ENCODE measurements at places on chromosomes 12 and 14.
A peak's percentile ranks its signal among the peaks of the same experiment; 100 is the strongest.

- DNase-seq: peak; percentile 23
These were observed 6.2 kb downstream of the DUSP6 start for GRCh38 chr12:89345830-89346740.

DNA sequence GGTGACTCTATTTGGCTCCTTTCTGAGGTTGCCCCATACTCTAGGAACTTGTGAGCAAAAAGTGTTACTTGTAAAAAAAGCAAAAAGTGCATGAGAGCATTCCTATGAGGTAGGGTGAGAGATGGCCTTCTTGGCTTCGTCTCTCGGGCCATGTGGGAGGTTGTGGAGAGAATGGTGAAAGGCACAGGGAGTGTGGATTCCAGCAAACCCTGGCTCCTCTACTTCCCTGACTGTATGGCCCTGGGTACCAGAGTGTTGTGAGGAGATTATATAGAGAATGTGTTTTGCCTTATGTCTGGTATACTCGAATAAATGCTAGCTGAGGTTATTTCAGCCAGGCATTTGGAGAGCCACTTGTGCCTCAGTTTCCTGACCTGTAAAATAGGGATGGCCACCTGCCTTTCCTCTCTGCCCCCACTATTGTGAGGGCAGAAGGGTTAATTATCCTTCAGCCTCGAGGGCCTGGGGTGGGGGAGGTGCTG lies 11.0 kb downstream of the PLEKHG3 start:
- no peak for DNase-seq

- no peak for DNase-seq
These were observed 5.7 kb upstream of the SYNE3 start for GRCh38 chr14:95522116-95522515.

DNA sequence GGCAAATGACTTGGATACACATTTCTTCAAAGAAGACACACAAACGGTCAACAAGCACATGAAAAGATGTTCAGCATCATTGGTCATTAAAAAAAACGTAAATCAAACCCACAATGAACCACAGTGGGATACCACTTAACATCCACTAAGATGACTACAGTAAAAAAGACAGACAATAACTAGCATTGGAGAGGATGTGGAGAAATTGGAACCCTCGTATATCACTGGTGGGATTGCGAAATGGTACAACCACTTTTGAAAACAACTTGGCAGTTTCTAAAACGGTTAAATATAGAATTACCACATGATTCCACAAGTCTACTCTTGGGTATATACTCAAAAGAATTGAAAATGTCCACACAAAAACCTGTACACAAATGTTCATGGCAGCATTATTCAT lies 25.2 kb upstream of the PPFIBP1 start:
- peak; percentile 32 for DNase-seq

DNA sequence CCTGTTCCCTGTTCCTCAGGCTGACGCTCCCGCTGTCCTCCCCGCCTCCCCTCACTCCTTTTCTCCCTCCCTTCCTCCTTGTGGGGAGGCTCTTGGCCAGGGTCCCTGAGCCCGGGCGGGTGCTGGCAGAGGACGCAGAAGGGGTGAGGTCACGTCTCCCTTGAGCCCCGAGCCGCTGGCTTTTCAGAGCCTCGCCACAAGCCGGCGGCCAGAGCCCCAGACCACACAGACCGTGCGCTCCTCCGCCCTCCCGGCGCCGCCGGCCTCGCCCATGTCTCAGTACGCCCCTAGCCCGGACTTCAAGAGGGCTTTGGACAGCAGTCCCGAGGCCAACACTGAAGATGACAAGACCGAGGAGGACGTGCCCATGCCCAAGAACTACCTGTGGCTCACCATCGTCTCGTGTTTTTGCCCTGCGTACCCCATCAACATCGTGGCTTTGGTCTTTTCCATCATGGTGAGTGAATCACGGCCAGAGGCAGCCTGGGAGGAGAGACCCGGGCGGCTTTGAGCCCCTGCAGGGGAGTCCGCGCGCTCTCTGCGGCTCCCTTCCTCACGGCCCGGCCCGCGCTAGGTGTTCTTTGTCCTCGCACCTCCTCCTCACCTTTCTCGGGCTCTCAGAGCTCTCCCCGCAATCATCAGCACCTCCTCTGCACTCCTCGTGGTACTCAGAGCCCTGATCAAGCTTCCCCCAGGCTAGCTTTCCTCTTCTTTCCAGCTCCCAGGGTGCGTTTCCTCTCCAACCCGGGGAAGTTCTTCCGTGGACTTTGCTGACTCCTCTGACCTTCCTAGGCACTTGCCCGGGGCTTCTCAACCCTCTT lies at the start of gene TMEM233:
Gene TMEM233 (plus strand): TSS at position 197 of the 821 bp plus-strand sequence. CDS start 75 bp downstream, at position 272.
- DNase-seq: no peak

GRCh38 chr12:108738170-108738569 lies 6.9 kb upstream of the CORO1C start:
- DNase-seq: peak; percentile 50

GRCh38 chr12:116642106-116642505 lies 82.9 kb downstream of the MAP1LC3B2 start:
- peak; percentile 26 for DNase-seq

DNA sequence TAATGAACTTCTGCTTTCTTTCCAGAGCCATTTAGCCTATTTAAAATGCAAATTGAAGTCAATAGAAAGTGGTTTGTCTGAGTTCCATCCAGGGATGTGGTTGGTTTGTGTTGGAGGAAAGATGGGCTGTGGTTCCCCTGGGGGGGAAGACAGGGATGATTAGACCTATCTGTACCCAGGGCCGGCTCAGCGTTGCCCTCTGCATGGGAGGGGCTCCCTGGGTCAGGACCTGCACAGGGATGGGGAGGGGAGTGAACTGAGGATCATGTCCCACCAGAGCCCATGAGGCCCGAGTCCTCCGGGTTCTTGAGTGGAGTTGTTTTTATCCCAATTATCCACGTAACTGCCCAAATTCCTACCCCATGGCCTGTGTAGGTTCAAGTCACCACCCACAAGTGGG lies 76.9 kb upstream of the SFSWAP start:
- DNase-seq: no peak

DNA sequence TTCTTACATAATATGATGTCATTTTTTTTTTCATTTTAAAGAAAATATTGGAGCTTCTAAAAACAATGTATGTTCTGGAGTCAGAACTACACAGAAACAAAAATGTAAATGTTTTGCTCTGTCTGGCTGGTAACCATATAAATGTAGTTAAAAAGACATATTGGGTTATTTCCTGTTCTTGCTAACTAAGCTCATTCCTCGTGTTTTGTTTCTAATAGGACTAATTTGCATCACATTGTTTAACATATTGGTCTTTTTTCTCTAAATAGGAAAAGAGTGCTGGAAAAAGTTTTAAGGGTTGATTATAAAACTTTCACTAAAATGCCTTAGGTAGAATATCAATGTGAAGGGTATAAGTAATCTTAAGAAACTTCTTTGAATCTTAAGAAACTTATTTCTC lies 221.3 kb downstream of the SLC6A15 start:
- no peak for DNase-seq

DNA sequence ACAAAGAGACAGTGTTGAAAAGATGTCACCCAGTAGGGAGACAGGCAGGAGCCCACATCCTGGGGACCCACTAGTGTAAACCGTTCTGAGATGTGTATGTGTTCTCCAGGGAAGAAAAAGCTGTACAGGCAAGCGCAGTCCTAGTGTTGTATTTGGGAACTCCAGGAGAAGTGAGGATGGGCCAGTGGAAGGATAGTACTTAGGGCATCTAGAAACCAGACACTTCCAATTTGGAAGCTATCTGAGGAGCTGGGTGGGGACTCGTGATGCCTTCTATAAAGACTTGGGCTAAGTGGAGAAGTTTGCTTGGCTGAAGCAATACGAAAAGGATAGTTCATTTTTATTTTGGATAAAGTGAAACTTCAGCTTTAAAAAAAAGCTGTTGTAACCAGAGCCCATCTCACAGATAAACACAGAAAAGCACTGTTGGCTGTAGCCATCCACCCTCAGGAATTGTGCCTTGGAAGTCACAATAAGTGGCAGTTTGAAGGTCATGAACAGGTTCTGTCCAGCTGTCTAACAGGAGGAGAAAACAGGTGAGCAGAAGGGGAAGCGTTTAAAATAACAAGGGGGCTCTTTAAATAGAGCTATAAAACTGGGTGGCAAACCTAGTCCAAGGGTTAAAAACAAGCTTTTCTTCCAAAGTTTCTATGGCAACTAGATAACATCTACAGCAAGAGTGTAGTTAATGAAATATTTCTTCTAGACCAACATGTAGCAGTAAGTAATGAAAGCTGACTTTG lies 108.0 kb upstream of the ARHGAP5 start:
- DNase-seq: no peak

GRCh38 chr12:85803231-85803630 lies 33.0 kb downstream of the RASSF9 start:
- peak; percentile 4 for DNase-seq

DNA sequence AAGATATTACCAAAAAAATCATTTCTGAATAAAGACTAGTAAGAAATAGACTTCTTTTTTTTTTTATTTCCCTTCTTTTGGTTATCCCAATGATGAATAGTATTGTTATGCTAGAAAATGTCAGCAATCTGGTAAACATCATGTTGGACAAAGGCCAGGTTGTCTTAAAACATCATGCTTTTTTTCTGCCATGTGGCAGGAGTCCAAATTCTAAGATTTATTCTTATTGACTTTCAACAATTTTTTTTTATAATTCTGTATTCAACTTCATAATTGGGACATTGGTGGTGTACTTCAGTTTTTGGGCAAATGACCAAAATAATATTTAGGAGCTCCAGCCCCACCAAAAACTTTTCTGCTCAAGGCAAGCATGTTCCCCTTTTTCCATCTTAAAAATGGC lies 10.5 kb downstream of the DCN start:
- peak; percentile 15 for DNase-seq

- peak; percentile 70 for DNase-seq
These were observed 236.2 kb upstream of the KRR1 start for GRCh38 chr12:75747572-75748021.

GRCh38 chr12:87094356-87094755 lies 838.2 kb upstream of the MGAT4C start:
- DNase-seq: no peak

DNA sequence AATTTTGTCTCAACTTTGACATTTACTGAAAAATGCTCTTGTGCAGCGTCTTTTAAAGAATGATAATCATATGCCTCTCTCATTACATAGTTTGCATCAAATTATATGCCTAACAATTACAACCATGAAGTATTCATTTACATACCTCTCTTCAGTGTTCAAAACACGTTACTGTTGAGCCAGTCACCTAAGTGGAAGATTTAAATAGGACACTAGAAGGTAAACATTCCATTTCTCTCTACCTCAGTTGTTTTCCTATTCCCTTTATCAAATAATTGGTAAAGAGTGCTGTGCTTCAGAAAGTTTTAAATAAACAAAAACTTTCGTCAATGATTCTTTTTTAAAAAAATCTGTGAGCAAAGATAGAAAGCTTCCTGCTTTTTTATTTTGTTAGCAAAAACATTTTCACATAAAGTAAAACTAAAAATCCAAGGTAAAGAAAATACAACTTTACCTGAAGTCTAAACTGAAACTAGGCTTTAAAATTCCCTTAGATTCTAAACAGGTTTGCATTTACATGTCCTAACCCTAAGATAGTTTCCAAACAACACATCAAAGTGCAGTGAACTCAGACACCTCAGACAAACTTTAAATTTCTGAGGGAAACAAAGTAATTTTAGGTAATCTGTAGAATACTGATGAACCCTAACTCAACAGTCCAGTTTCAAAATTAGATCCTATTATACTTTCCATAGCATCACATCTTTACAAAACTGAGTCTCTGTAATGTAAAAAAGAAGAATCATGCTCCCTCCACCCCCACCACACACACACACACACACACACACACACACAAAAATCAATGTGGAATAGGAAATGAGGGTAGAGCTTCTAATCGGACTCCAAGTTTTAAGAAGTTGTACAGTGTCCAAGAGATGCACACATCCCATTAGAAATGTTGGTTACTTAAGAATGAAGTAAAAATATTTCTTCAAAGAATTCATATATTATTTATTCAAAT lies 46.2 kb downstream of the PAWR start:
- no peak for DNase-seq

DNA sequence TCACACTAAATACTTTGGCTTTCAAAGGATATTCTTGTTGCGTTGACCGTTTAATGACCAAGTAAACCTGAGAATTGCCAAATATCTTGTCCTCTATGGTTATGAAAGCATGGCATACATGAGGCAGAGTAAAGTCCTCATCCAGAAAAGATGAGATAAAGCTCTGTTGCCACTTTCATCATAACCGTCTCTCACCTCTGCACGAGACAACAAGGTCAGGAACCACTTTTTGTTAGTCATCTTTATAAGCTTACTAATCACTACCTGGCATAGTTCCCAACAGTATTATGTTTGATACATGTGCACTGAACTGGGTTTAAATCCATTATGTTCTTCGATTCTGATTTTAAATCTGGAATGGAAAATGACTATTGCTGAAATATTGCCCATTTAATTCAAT lies 31.3 kb downstream of the PTPRB start:
- DNase-seq: no peak

DNA sequence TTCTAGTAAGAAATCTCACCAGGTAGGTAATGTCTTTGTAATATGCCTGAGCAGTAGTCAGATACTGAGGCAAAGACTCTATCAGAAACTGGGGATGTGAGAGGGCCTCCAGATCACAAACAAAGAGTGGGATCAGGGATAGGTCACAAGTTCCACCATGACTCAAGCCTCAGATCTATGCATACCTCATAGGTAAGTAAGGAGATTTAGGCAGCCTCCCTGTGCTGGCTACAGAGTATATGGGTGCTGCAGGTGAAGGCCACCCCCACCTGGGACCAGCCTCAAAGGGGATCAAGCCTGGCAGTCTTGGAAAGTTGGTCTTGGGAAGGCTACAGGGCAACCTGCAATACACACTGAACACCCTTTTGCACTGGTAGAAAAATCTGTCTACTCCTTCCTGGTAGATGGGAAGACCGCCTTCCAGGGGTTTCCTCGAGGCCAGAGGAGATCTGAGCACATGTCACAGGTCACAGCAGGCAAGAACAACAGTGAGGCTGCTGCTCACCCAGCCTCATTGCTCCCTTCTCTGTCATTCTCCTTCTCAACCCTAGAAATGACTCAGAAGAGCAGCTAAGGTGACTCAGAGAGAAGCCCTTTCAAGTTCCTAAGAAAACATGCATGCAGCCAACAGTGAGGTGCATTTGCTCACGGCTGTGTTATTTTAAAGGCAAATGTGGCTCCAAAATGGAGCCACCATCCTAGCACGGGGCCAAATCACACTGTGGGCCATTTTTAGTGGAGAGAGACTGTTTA lies 143.4 kb upstream of the CDKN3 start:
- peak; percentile 14 for DNase-seq

DNA sequence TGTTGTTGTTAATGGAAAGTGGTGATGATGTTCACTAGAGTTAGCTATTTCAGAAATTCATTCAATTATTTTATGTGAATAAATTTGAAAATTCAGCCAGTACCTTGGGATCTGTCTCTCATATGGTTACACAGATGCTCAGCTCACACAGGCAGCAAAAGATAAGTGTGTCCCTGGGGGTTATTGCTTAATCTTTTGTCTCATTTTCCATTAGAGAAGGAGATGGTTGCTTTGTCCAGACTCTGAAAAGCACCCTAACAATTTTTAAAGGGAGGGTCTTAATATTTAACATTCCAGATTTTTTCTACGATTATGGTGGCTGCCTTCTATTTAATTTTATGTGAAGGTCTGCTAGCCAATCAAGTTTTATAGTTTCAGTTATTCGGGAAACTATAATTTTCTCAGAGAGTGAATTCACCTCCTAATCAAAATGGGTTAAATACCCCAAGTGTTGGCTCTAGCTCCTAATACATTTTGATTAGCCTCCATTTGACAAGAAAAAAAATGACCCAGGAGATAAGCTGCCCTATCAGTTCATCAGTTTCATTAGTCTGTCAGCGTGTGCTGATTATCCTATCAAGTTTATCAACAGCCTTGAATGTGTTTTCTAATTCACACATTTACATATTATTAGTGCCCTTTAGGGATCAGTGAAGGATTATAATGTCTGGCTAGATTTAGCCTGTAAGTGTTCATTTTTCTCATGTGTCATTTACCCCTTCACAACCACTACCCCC lies 282.1 kb downstream of the TMTC2 start:
- DNase-seq: no peak
